ENCODE measurements at places on chromosomes 16 and 17.

- no peak for DNase-seq
Measured at GRCh38 chr17:9144502-9145249, 123.4 kb downstream of the NTN1 start.

GRCh38 chr17:6041246-6041645 is 28.9 kb upstream of the WSCD1 start:
- DNase-seq: no peak

DNA sequence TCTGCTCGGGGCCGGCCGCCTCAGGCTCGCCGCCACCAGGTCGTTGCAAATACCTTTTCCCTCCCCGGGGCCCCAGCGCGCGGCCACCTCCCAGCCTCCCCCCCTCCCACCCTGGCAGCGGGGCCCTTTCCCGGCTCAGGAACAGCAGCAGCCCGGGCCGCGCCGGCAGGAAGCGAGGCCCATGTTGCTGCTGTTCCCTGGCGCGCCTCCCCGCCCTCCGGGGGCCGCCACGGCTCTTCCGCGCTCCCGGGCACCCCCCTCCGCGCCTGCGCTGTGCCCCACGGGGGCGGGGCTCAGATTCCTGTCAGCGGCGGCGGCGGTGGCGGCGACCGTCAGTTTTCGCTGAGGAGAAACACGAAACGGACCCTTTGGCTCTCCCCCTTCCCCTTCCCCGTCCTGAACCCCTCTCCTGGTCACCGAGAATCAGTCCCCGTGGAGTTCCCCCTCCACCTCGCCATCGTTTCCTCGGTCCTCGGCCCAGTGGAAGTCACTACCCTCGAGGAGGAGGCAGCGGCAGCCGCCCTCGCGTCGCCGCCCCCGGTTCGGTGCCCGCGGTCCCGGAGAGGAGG is at the start of gene NFAT5:
Gene NFAT5 (plus strand): TSS at position 296 of the 569 bp plus-strand sequence. CDS start 336 bp downstream, outside the sequence.
- DNase-seq: peak; percentile 89

GRCh38 chr16:46927273-46927672 is 43.1 kb downstream of the GPT2 start:
- no peak for DNase-seq

GRCh38 chr17:411421-412120 is 59.0 kb upstream of the RPH3AL start:
- no peak for DNase-seq

GRCh38 chr17:68634345-68634876 is 33.2 kb upstream of the FAM20A start:
- no peak for DNase-seq

DNA sequence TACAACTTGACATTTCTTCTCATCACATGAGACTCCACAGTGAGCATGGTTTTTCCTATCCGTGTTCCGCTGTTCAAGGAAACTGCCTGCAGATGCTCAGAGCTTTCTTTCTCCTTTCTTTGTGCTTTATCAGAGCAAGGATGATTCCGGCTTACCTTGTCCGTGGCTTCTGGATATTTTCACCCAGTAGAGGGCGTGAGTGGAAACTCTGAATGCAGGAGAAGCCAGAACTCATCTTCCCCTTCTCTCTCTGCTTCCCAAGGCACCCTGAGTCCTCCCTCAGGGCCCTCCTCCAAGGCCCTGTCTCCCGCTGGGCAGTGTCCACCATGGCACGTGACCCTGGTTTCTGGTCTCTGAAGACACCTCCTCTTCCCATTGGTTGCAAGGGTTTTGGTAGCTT is 721.1 kb upstream of the RBFOX1 start:
- DNase-seq: no peak

DNA sequence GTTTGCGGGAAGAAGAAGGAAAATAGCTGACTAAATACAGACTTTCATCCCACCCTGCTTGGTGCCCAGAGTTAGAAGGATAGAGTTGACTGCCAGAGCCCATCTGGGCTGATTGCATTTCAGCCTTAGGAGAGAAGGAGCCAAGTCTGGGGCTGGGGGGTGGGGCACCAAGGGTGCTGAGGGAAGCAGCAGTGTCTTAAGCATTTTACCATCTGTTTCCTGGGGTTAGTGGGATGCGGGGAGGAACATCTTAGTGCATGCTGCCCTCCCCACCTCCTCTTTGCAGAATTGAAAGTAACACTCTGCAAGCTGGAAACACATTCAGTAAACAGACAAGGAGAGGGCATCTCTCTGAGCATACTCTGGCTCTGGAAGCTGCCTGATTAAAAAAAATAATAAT is 1.5 kb upstream of the ARL5C start:
- DNase-seq: peak; percentile 12

- no peak for DNase-seq
Measured at GRCh38 chr16:19700319-19700781, 17.7 kb downstream of the KNOP1 start.

DNA sequence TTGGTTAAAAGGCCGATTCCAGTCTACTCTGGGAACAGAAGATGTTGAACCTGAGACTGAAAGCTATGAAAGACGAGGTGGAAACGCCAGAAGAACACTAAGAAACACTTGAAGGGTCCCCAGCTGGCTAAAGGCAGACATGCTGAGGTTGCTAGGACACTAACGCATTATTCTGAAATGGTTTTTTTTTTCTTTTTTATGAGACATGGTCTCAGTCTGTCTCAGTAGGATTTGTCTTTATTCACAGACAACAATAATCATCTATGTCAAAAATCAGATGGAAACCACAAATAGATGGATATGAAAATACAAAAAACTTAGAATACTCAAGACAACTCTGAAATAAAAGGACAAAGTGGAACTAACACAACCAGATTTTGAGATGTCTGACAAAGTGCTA is 35.0 kb upstream of the RASD1 start:
- no peak for DNase-seq

GRCh38 chr17:80817321-80817845 is 174.3 kb upstream of the CHMP6 start:
- DNase-seq: no peak

DNA sequence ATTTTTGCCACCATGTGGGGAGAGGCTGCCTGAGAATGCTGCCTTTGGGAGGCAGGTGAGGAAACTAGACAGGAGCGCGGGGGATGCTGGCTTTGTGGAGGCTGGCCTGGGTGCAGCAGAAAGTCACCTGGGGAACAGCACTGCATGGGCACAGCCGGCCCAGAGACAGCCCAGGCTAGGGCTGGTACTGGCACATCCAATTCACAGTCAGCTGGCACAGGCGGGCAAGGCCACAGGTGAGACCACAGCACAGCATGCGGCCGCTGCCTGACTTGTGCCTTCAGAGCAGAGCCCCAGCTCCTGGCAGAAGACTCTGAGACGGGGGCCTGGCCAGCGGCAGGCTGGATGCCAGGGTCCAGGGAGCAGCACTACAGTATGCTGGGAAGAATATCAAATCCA is 16.6 kb upstream of the PITPNM3 start:
- DNase-seq: no peak

DNA sequence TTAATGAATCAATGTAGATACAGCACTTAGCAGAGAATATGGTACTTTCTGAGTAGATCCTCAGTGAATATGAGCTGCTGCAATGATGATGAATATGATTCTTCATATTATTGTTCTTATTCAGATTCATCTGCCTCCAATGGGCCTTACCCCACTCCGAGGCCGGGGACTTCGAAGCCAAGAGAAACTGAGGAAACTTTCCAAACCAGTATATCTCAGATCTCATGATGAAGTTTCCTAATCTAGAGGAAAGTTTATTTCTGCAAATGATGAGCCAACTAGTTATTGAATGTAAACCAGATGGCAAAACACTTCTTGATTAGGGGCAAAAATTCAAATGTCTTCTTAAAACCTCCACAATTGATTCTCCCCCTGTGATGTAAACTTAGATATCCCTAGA is 23.3 kb downstream of the LYRM1 start:
- no peak for DNase-seq

- no peak for DNase-seq
Measured at GRCh38 chr17:67488161-67488560, 111.1 kb downstream of the PITPNC1 start.

DNA sequence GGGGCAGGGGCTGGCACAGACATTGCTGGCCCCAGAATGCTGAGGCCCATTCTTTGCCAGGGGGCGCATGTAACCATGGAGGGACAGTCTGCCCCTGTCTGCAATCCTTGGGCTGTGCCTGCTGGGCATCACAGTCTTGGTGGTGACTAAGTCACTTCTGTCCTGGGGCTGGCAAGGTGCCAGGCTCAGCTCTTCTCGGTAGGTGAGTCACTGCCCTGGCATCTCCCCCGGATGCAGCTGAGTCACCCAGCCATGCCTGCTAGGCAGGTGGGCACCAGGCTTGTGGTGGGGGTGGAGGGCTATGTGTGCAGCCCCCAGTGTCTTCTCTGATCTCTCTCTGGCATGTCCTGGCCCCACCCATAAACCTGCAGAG is 5.6 kb downstream of the RARA start:
- peak; percentile 96 for DNase-seq
